ENCODE measurements at places on chromosomes 16 and 17. TPM values are rescaled to one million over a fixed set of nuclear protein-coding genes. Genes with fewer than 3 reads are reported as not detected.

The HAS3 gene
- 1.0 TPM for total RNA-seq

The HS3ST6 gene
- not detected for total RNA-seq

The GABARAPL2 gene
- total RNA-seq: 79.4 TPM

- DNase-seq: no peak
Measured at GRCh38 chr17:37744633-37744927, 279 bp downstream of the HNF1B start.

GRCh38 chr16:8888951-8889892 lies 7.1 kb downstream of the LITAFD start:
- DNase-seq: no peak

GRCh38 chr17:28488533-28489276 lies 15.3 kb downstream of the SLC13A2 start:
- no peak for DNase-seq

The SLC5A11 gene
- total RNA-seq: 0.13 TPM

DNA sequence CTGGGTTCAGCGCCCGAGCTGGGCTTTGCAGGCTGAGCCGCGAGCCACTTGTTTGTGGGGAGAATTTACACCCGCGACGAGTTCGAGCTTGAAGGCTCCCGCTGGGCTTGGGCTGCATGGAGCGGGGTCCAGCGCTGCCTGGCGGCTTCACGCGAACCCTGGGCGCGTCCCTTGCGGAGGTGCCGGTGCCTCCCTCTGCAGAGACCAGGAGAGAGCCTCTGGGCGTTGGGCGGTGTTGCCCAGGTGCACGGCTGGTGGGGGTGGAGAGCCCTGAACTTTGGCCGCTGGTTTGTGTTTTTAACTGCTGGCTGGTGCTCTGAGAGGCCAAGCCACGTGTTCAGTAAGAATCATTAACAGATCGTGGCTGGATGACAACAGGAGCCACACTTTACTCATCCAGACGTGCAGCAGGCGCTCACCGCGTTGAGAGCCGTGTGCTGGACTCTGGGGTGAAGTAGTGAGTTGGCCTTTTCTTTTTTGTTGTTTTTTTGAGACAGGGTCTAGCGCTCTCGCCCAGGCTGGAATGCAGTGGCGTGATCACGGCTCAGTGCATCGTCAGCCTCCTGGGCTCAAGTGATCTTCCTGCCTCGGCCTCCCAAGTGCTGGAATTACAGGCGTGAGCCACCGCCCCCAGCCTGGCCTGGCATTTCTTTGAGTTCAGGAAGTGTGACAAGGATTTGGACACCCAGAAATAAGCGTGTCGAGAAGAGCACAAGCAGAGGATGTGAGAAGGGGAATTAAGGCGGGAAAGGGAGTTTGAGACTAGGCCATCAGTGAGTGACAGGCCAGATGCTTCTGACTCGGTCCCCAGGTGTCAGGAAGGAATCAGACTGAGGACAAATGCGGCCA lies 827 bp downstream of the CDK10 start:
- no peak for DNase-seq

The HIGD1B gene
- not detected for total RNA-seq

The LASP1 gene
- 57.1 TPM for total RNA-seq

DNA sequence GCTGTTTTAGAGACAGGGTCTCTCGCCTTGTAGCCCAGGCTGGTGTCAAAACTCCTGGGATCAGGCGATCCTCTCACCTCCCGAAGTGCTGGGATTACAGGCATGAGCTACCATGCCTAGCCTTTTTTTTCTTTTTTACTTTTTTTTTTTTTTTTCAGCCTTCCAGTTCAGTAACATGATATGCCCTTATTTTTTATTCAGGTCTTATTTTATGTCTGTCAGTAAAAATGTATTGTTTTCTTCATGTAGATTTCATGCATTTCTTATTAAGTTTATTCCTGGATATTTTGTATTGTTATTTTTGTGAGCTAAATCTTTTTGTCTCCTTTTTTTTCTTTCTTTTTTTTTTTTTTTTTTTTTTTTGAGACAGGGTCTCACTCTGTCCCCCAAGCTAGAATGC lies 2.7 kb upstream of the FOXN1 start:
- no peak for DNase-seq

- DNase-seq: no peak
Measured at GRCh38 chr17:62163847-62164246, 98.8 kb upstream of the MED13 start.

The YPEL2 gene
- 60.8 TPM for total RNA-seq

GRCh38 chr17:79862771-79863440 lies 23.7 kb upstream of the CBX4 start:
- no peak for DNase-seq

DNA sequence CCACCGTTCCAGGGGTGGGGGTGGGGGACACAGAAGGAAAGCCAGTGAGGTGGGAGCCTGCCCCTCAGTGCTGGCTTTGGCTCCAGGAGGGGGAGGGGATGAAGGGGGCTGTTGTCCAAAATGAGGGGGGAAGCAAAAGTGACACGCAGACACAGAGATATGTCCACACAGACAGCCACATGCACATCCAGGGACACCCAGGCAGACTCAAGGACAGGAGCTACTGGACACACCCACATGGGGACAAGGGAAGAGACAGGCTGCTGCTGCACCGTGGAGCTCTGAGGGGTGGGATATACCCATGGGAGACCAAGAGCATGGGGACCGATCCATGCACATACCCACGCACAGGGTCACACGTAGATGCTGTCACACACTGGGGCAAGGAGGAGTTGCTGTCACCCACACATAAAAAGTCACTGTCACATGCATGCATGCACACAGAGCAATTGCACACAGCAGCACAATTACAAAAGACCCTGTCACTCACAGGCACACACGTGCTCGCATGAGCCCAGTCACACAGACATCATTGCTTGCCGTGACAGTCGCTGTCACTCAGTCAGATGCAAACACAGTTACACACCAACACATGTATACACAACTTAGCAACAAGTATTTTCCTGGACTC lies 1.3 kb downstream of the THRA start:
- DNase-seq: no peak

DNA sequence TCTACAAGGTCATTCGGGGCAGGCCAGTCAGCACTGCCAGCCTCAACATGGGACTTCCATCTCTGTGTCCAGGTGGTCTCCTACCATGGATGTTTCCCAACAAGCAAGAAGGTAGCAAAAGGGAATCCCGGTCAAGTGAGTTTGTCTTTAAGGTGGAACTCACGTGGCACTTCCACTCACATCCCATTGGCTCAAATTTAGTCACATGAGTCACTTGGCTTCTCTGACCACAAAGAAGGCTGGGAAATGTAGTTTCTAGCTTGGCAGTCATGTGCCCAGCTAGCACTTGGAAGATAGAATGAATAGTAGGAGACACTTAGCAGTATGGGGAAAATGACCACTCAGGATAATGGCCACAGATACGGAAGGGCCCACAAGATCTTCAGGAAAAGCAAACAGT lies 106.6 kb downstream of the AIPL1 start:
- DNase-seq: no peak

DNA sequence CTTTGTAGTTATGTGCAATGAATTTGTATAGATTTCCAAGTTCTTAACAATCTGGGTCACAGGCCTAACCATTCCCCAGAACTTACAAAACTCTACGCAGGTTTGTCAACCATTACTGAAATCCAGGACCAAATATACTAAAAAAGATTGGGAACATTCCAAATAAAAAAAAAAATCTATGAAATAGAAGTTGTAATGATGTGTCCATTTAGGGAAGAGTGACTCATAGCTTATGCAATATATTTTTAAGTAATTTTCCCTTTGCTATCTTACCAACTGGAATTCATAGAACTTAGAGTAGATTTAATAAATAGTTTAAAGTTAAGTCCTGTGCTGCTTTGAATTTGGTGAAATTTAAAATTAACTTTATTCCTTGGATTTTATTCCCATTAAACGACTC lies 393.2 kb downstream of the PMP22 start:
- DNase-seq: no peak

The KRTAP1-5 gene
- not detected for total RNA-seq

The MYL11 gene
- not detected for total RNA-seq

GRCh38 chr16:48608871-48609651 lies 919 bp downstream of the N4BP1 start:
- DNase-seq: no peak

DNA sequence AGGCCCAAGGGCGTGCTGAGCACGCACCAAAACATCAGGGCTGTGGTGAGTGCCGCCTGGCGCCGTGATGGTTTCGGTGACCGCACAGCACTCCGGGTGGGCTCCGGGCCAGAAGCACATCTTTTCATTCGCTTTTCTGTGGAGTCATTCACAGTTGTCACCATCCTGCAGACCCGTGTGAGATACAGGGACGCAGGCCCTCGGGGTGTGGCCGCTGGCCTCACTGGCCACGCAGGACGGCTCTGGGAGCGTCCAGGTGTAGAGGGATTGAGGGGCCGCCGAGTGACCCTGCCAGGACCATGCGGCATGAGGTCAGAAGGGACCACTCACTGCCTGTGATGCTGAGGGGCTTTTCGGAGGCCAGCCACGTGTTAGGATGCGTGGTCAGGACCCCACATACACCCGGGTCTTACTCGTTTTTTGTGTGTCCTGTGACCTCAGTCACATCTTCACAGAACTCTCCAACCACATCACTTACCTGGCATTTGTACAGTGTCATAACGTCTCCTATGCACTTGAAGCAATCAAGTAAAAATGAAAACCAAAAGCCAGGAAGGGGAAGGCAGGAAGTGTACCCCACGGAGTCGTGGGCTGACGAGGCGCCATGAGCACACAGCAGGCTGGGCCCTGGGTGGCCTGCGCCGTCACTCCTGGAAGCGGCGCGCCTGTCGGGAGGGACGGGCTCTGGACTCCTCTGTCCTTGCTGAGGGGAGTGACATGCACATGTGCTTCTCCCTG lies 7.8 kb downstream of the ACSF3 start:
- no peak for DNase-seq

The CD300H gene
- total RNA-seq: not detected

DNA sequence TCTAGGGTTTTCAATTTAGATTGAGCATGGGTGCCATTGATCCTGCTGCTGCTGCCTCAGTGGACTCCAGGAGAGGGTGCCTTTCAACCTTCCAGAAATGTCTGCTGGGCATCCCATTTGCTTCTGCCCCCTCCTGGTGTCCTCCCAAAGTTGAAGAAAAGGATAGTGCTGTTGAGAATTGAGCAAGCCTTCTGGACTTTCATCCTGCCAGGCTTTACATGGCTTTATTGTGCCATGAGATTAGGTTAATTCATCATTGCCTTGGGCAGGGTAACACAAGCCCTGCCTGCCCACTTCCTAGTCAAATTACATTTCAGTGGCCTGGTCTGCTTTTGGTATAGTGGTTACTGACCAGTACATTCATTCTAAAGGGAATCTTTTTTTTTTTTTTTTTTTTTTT lies 17.9 kb upstream of the TANGO6 start:
- no peak for DNase-seq

The AANAT gene
- total RNA-seq: not detected

GRCh38 chr17:76432712-76433336 lies 20.1 kb downstream of the UBE2O start:
- DNase-seq: no peak

DNA sequence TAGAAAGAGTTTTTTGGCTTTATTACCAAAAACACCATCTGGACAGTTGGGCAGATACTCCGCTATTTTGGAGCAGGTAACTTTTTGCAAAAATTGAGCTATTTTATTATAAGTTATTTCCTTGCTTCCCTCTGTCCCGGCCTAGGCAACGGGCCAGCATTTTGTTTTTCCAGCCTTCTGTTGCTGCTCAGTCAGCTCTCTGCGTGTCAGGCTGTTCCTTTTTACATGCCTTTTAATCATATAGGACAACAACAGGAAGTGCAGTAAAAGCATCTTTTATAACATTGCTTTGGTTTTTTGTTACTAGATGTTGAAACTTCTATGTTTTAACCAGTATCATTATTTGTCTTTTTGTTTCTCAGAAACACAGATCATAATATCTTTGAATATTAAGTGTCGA lies 30.4 kb downstream of the PPM1D start:
- DNase-seq: peak; percentile 88

GRCh38 chr17:8489841-8490240 lies 54.2 kb downstream of the NDEL1 start:
- DNase-seq: no peak

The DYNLRB2 gene
- total RNA-seq: not detected

- no peak for DNase-seq
Measured at GRCh38 chr16:52603015-52603414, 56.1 kb upstream of the TOX3 start.

The NPIPA3 gene
- total RNA-seq: 0.25 TPM

DNA sequence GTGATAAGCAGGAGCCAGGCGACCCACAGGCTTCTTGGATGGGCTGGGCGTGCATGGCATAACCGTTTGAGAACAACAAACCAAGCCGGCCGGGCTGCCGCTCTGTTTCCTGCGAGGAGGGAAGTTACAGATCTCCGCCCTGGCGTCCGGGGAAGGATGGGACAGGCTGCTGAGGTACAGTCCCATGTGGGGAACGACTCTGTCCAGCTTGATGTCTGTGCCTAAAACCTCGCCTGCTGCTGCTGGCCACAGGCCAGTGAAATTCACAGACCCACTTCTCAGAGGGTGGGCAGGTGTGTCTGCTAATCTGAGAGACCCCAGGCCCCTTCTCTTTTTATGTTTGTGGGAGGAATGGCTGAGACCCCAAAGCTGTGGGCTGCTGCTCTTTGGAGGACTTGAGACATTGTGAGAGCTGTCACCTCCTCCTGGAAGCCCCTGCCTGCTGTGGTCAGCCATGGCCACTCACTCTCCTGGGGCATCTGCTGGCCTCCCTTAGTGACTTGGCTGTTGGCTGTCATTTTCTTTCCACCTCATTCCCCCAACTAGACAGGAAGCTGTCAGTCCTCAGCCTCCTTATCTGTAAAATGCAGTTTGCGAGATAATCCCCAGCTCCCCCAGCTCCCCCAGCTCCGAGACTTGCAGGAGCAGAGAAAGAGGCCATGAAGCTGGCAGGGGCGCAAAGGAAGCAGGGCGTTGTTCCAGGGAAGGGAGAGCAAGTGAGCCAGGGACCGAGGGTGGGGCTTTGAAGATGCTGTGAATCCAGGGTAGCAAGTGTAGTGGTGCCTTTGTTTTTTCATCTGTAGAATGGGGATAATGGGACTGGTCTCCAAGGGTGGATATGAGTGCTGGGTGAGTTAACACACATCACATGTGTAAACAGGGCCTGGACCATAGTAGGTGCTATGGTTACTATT lies 51.0 kb downstream of the CMIP start:
- DNase-seq: peak; percentile 80

DNA sequence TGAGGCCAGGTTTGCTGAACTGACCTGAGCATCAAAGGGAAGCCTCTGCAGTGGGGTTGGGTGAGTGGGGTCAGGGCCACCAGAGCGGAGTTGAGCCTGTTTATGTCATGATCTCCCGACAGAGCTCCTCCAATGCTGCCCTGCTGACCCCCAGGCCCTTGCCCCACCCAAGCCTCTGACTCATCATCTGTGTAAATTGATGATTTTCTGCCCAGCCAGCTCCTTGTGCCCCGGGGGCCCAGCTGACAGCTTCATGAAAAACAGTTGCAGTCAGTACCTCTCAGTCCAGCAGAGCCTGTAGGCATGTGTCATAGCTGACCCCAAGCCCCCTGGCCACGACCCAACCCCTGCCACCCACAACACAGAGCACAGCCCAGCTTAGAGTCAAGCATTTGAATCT lies 134.9 kb downstream of the CCT6B start:
- no peak for DNase-seq

- DNase-seq: no peak
Measured at GRCh38 chr16:66263168-66263972, 103.1 kb upstream of the CDH5 start.

- DNase-seq: no peak
Measured at GRCh38 chr17:64219571-64219970, 43.5 kb downstream of the TEX2 start.

Measured in dermis microvascular lymphatic vessel endothelial cell (primary cell).